ENCODE measurements at places on chromosomes 16 and 17.
A peak's percentile ranks its signal among the peaks of the same experiment; 100 is the strongest.

DNA sequence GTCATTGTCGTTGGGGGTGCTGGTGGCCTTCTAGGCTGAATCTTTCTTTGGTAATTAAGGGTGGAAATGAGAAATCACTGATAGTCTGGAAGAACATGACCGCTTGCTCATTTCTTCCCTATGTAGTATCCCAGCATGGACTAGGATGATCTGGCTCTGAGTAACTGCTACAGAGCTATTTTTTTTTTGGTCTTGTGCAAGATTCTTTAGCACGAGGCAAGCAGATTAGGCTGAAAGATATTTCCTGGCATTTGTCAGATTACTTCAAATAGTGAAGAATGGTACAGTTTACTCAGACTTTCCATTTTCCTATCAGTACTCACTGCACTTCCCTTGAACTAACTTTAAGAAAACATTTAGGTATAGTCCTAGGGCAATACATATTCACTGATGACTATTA is 89.0 kb downstream of the SYCE1L start:
- no peak for DNase-seq

GRCh38 chr16:85835956-85836705 is 36.6 kb downstream of the COX4I1 start:
- DNase-seq, result no peak

DNA sequence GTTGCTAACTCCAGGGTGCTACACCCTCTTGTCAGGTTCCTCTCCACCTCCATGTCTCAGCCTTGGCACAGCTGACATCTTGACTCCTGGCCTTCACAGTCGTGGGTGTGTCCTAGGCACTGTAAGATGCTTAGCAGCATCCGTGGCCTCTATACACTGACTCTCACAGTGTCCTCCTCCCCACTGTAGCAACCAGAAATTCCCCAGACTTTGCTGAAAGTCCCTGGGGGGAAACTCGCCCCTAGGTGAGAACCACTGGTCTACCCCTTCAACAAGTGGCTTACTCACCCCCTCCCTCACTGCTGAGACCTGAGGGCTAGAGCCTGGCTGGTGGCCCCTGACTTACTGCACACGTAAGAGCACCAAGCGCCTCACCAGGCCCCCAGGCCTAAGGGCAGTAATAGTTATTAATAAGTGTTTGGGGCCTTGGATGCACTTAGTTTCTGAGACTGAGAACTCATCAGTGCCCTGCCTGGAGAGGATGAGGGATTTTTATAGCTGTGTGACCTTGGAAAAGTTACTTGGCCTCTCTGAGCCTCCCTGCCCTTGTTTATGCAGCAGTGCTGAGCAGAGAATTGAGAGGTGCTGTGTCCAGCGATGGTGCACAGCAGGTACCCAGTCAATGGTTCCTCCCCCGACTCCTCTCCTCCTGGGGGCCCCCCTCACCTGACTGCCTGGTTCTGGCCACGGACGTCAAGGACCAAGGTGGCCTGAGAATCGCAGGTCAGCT is 67.1 kb downstream of the RMI2 start:
- no peak for DNase-seq

DNA sequence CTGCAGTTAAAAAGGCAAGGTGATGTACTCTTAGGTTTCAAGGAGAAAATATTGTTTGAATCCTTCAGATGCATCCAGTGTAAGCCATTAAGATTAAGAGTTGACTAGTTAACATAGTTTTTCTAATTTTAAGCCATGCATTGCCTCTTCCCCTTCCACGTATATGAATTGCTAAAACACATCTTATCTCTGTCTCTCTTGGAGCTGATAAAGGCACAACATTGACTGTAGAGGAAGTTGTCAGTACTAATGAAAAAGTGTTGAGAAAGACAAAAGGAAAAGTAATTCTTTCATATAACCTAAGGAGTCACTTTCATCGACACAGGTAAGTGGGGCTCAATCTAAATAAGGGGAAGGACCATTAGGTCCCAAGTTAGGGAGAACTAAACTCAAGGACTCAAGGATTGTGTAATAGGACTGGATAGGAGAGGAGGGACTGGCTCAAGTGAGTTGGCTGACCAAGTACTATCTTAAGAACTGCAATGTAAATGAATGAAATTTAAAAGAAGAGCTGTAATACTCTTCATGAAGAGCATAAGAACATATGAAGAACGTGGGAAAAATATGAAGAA is 55.6 kb downstream of the GRB7 start:
- DNase-seq, result no peak

GRCh38 chr17:32253117-32253611 is 12.5 kb upstream of the RHBDL3 start:
- DNase-seq, result peak; percentile 74

- no peak for DNase-seq
Measured at GRCh38 chr16:66264311-66265047, 102.0 kb upstream of the CDH5 start.

- DNase-seq, result no peak
Measured at GRCh38 chr17:59683283-59683682, 23.9 kb downstream of the PTRH2 start.

DNA sequence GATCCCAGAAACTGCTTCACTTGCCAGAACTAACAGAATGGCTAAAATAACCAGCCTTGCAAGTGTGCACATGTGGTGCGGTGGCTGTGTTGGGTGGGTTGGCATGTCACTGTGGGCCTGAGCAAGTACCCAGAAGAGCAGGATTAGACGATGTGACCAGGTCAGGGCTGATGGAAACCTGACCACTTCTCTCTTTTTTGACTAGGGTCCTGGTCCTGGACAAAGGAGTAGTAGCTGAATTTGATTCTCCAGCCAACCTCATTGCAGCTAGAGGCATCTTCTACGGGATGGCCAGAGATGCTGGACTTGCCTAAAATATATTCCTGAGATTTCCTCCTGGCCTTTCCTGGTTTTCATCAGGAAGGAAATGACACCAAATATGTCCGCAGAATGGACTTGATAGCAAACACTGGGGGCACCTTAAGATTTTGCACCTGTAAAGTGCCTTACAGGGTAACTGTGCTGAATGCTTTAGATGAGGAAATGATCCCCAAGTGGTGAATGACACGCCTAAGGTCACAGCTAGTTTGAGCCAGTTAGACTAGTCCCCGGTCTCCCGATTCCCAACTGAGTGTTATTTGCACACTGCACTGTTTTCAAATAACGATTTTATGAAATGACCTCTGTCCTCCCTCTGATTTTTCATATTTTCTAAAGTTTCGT is 16.7 kb downstream of the ANKRD40 start:
- DNase-seq, result no peak

DNA sequence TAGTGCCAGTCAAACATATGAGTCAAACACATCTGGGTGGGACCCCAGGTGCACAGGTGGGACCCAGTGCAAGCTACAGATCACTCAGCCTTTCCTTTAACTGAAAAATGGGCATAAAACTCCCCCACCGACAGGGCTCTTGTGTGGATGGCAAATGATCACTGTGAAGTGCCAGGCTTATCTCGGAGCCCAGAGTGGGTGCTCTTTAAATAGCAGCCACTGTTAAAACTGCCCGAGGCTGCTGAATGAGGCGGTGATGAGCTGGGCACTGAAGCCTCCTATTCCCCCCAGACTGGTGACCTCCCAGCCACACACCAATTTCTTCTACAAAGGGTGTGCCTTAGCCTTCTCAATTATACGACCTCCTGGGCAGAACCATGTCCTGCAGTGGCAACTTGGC is 433.8 kb downstream of the SLC39A11 start:
- no peak for DNase-seq

DNA sequence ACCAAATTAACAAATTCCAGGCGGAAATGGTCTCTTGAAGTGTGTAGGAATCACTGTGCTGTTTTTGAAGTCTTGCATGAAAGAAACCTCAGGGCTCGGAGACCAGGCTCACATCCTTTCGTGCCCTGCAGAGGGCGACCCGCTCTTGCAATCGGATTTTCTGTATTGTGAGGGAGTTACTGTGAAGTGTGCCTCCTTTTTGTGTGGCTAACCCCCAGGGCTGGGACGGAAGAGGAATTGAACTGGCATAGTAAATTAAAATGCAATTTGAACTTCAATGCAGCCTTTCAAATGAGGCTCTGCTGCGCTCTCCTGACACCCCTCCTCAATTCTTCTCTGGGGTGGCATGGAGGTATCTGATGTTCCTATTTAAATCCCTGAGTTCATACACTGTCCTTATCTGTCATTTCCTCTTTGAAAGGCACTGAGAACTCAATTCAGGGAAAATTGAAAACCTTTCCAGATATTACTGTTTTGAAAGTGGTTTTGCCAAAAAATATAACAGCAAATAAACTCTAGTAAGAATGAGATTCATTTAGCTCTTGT is 51.5 kb upstream of the MGAT5B start:
- DNase-seq, result peak; percentile 49

- no peak for DNase-seq
Measured at GRCh38 chr16:65457084-65457483, 335.2 kb upstream of the CDH11 start.

DNA sequence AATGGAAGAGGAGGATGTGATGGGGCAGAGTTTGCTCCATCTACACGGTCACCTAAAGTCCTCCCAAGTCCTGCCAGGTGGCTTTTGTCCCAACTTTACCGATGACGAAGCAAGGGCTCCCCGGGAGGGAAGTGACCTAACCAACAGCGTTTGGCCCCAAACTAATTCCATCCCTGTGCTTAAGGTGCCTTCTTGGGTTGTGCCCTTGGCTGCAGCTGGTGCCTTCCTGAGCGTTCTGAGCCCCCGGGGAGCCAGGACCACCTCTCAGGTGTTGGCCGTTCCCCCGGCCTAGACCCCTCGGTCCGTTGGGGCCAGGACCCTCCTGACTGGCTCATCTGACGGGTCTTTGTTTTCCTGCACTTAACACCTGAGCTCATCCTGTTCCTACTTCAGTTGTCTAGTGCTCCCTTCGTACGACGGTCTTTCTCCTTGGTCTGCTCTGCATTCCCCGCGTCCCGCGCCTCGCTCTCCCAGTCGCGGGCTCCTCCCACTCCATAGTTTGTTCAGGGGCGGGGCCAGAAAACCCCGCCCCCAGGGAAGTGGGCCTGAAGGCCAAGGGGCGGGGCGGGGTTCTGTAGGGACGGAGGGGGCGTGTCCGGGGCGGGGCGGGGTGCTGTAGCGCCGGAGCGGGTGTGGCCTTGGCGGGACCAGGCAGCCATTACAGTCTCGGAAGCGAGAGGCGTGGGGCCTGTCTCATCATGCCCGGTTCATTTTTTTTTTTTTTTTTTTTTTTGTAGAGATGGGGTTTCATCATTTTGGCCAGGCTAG is 822 bp upstream of the ZSCAN10 start:
- peak; percentile 97 for DNase-seq

- DNase-seq, result no peak
Measured at GRCh38 chr17:5023588-5024147, 11.6 kb downstream of the SLC52A1 start.

DNA sequence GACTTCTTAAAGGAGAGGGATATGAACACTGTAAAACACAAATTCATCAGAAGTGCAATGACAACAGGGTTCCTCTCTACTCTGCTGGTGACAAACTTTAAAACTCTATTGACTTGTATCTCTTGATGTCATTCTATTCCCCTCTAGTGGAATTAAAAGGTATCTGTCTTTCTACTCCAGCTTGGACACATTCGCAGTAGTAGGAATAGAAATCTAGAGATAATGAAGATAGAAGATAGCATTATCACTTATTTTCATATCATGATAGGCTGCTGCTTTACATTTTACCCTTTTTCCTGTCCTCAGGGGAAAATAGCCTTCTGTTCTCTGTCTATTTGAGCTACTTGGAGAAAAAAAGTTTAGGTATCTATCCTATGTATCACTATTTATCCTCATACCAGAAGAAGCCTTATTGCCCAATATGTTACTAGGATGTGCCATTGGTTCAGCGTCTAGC is 209.6 kb upstream of the CACNG5 start:
- no peak for DNase-seq

DNA sequence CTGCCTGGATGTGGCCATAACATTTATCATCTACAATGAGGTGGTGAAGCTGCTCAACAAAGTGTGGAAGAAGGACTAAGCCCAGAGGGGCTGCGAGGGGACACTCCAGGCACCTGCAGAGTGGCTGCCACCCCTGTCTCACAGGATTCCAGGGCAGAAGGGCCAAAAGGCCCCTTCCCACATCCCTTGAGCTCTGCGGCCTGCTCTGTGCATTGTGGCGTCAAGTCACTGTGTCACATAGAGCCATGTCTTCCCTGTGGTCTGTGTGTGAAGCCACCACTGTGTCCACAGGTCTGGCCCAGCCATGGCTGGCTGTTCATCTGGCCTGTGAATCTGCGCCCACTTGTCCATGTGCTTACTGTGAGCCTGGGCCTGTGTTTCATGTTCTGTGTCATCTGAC is 1714.6 kb downstream of the TP53TG3F start:
- no peak for DNase-seq

- DNase-seq, result peak; percentile 46
Measured at GRCh38 chr17:65514541-65514940, 46.9 kb downstream of the AXIN2 start.

DNA sequence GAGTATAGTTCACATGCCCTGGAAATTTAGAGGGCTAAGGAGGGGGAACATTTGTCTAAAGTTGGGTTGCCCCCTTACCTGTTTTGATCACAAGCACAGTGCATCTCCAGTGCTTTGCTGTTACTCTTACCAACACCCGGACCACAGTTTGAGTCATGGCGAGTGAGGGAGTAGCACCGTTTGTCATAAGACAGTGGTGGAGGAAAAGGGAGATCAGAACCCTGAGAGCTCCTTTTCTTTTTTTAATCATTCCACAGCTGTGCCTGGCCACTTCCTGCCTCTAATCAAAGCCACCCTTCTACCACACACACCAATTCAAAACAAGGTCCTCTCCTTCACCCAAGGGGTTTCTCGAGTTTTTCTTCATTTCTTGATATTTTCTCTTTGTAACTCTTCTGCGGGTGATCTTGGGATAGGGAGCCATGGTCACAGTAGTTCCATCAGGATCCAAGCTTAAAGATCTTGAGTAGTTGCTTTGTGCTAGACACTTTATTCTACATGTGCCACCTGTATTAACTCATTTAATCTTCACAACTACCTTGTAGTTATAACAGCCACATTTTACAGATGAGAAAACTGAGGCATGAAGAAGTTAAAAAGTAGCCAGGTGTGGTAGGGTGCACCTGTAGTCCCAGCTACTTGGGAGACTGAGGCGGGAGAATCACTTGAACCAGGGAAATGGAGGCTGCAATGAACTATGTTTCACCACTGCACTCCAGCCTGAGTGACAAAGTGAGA is 5.0 kb upstream of the MYL4 start:
- peak; percentile 56 for DNase-seq

GRCh38 chr16:79329967-79330366 is 270.6 kb downstream of the MAF start:
- no peak for DNase-seq

GRCh38 chr17:79811011-79811867 is 14.4 kb upstream of the CBX8 start:
- DNase-seq, result peak; percentile 51

- no peak for DNase-seq
Measured at GRCh38 chr16:26605626-26606271, 461.0 kb upstream of the C16orf82 start.

GRCh38 chr16:85857406-85857805 is 41.6 kb upstream of the IRF8 start:
- DNase-seq, result no peak

GRCh38 chr16:56610017-56610608 is 1.7 kb downstream of the MT2A start:
- DNase-seq, result peak; percentile 87

GRCh38 chr17:79755591-79755990 is 22.4 kb upstream of the CBX2 start:
- DNase-seq, result no peak
